ENCODE measurements at places on chromosomes 3 and 15.

GRCh38 chr3:14554715-14555114, 14.6 kb upstream of the GRIP2 start:
- no peak for DNase-seq

DNA sequence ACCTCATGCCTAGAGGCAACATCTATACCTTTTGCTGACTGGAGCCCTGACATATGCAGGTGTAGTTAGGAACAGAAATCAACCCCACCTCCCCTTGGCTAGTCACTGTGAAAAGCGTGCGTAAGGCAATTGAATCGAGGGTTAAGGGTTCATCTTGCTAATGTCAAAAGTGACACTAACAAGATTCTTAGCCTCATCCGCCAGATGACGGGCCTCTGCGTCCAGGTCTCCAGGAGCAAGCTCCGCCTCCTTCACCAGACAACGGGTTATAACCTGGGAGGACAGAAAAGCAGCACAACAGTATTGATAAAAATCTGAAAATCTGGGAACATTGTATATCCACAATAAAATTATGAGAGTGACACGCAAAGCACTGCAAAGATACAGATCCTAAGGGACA, 4.7 kb downstream of the SELENOS start:
- no peak for DNase-seq

- no peak for DNase-seq
These were observed 580.2 kb downstream of the NLGN1 start for GRCh38 chr3:173977747-173978146.

- no peak for DNase-seq
These were observed 8.6 kb downstream of the KLHL25 start for GRCh38 chr15:85785887-85786780.

DNA sequence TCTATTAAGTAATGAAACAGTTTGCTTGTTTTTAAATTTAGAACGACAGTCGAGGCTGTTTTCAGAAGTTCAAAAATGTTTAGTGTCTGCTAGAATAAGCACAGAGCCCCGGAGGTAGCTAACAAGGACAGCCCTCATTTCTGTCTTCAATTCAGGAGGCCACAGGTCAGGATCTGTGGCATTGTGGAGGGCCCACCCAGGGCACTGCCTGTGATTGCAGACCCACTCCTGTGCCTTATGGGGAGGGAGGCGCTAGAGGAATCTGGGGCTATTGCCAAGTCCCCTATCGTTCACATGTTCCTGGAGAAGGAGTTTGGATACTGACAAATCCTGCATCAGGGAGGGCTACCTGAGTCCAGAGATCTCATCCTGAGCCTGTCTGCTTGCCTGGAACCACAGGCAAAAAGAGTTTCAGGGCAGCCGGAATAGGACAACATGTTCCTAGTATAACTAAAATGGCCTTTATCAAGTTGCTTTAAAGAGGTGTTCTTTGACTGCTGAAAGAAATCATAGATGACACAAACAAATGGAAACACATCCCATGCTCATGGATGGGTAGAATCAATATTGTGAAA, 141.5 kb upstream of the ROPN1 start:
- DNase-seq, result no peak

DNA sequence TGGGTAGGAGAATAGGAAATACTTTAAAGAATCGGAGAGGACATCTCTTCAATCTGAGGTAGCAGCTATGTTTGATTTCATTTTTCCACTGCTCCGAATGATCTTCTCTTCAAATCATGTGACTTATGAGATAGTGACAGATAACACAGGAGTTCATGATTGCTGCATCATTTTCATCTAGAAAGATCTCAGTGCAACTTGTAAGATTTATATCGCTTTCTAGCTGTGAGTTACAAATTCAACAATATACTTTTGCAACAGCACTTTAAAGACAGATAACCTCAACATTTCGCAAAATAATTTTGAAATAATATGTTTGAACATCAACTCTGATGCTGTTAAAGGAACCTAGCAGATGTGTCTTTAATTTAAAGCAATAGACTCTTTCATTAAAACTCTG, 99.9 kb upstream of the CCDC80 start:
- DNase-seq, result no peak

DNA sequence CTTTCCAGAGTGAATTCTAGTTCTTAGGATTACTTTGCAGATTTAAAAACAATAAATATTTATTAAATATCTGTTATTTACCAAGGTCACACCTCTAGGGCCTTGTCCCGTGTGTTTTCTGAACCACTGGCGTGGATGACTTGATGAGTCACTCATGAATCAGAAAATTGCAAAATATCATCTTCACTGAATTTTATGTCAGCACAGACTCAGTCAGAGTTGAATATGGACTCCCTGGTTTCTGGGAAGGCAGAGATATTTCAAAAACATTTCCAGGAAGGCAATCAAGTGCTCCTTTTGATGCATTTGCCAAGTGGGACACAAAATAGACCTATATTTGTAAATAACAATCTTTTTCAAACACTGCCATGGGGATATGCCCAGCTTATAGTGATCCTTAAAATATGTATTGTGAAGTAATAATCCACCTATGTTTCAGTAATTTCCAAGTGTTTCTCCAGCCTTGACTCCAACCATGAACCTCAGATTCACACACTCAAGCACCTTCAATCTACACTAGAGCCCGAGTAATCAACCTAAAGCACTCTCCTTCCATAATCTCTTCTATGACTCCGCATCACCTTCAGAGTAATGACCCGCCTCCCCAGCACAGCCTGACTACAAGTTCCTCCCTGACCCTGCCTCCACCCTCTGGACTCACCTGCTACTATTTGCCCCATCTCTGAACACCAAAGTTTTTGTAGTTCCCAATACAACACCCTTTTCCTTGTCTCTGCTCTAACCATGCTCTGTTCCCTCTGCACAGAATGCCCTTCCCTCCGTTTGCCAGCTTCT, 24.3 kb downstream of the DPH3 start:
- DNase-seq, result no peak

DNA sequence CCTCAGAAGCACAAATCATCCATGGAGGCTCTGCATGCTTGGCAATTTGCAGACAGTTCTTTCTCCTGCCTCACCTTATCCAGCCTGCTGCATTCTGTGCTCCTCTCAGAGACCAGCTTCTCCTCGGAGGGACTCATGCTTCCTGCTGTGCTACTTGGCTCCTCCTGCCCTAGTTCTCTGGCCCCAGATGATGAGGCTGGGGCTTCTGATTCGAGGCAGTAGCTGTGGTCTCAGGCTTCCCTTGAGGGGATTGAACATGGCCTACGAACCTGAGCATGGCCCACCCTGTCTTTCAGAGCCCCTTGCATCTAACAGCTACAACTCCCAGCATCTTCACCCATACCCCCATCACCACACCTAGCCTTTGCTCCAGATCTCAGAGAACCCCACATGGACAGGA, 6.7 kb downstream of the VIPR1 start:
- no peak for DNase-seq

- DNase-seq, result no peak
These were observed 1.2 kb upstream of the ANP32A start for GRCh38 chr15:68821841-68822381.

GRCh38 chr15:98612490-98613110, 35.7 kb upstream of the IGF1R start:
- no peak for DNase-seq

GRCh38 chr3:42110631-42111030, 19.5 kb downstream of the TRAK1 start:
- DNase-seq, result no peak

GRCh38 chr3:107675233-107675900, 152.6 kb downstream of the BBX start:
- DNase-seq, result no peak

DNA sequence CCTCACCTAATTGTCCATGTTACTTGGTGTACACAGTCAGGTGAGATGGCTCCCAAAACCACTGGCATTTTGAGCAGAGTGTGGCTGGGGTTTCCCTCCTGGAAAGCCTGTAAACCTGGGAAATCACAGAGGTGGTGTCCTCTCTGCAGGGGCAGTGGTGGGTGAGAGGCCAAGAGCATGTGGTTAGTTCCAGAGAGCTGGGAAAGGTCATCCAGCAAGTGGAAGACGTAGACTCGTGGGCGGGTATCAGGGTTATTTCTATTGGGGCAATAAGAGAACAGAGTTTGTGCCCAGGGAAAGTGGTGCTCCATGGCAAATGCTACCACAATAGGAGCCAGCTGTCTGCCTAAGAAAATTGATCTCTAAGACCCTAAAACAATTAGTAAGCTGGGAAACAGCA, 44.6 kb upstream of the LIMD1 start:
- no peak for DNase-seq

DNA sequence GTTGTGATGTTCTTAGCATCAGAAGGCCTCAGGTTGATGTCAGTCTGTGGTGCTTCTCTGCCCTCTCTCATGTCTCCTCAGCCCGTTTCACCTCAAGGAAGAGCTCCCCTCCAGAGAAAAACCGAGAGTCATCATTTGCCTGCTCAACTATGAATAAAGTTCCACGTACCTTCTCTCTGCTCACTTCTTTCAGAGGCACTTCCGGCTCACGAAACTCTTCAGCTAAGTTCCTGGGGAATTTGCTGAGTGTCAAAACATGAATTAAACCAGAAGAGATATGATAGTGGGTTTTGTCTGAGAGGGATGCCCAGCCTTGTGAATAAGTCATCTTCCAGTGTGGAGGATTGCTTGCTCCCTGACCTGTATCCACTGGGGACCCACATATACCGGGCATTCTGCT, 37.7 kb downstream of the CCR4 start:
- no peak for DNase-seq

DNA sequence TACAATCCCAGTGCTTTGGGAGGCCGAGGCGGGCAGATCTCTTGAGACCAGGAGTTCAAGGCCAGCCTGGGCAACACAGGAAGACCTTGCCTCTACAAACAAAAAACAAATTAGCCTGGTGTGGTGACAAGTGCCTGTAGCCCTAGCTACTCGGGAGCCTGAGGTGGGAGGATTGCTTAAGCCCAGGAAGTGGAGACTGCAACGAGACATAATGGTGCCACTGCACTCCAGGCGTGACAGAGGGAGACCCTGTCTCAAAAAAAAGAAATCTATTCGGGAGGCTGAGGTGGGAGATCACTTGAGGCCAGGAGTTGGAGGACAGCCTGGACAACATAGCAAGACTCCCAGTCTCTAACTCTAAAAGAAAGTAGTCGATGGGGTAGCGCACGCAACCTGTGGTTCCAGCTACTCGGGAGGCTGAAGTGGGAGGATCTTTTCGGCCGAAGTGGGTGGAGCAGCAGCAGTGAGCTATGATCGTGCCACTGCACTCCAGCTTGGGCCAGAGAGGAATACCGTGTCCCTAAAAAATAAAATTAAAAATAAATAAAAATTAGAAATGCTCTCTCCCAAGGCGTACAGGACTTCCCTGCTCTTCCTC, 775 bp downstream of the C3orf33 start:
- DNase-seq, result no peak

DNA sequence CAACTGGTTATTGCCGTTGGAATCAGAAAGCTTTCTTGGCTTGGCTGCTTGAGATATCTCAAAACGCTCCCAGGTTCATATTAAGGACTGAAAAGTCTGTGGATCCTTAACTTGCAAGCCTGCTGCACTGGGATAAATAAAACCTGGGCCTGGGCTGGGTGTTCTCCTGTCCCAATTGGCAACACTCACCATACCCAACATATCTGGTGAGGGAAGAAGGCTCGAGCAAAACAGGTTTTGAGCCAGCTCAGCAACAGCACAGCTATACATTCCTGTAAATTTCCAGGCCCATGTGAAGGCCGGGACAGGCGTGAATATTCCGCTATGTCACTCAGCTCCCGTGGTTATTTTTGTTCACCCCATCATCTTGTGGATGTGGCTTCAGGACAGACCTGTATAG, 169.0 kb upstream of the BCL6 start:
- no peak for DNase-seq

DNA sequence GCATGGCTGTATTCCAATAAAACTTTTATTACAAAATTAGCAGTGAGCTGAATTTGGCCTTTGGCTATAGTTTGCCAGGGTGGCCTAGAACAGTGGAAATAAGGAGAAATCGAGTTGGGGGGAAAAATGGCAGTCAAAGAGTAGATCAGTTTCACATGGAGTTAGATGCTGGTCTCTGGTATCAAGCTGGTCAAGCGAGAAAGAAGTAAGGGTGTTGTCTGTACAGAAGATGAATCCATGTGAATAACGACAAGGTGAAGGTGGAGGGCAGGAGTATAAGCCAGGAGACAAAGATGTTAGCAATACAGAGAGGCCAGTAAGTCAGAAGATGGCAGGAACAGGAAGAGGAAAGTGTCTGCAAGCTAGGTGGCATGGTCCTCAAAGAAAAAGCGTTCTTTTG, 11.7 kb downstream of the AHSG start:
- DNase-seq, result no peak

- DNase-seq, result no peak
These were observed 55.4 kb upstream of the SPTSSB start for GRCh38 chr3:161426758-161427157.

GRCh38 chr3:76923485-76923884, 116.4 kb upstream of the ROBO2 start:
- no peak for DNase-seq

DNA sequence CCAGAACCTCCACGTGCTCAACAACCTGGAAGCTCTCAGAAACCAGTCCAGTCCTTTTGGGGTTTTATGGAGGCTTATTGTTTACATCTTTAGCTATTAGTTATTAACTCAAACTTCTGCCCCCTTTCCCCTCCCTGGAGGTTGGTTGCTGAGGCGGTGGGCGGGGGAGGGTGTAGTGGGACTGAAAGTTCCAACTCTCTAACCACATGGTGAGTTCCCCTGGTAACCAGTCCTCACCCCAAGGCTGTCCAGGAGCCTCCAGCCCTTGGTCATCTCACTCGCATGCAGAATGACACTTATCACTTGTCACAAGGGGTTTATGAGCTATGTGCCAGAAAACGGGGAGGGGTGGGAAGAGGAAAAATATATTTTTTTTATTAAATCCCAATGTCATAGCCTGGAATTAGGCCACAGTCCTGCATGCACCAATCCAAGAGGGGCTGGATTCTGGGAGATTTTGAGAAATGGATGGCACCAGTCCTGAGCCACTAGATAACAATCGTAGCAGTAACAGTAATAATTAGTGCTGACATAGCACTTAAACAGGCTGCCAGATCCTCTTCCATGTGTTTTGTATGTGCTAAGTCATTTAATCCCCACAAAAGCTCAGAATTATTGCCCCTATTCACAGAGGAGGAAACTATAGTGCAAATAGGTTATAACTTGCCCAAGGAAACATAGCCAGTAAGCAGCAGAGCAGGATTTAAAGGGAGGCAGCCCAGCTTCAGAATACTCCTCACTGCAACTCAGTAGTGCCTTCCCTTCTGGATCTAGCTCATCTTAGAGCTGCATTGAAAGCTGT, 85.7 kb downstream of the CRYGS start:
- DNase-seq, result no peak

DNA sequence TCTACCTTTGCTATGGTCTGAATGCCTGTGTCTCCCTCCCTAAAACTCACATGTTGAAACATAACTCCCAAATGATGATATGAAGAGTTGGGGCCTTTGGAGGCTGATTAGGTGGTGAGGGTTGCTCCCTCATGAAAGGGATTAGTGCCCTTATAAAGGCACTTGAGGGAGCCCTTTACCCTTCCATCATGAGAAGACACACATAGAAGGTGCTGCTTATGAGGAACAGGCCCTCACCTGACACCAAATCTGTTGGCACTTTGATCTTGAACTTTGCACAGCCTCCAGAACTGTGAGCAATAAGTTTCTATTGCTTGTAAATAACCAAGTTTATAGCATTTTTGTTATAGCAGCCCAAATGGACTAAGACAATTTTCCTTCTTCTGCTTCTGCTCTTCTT, 76.2 kb upstream of the ADAMTS9 start:
- no peak for DNase-seq
